ENCODE measurements at places on chromosomes 11 and 22.

GRCh38 chr11:117743121-117743815, 53.7 kb downstream of the DSCAML1 start:
- no peak for DNase-seq

DNA sequence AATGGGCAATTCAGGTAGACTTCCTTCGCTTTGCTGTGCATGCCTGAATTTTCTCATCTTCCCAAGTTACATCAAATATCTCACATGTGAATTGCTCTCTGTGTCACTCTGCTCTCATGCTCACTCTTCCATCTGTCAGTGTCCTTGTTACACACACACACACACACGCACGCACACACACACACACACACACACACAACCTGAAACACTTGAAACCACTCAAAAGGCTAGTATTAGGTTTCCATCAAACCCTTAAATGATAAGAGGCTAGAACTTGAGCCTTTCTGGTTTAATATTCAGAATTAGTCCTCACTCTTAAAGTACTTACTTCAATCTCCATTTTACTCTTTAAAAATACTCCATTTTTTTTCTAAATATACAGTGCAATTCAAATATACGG, 282.4 kb downstream of the C11orf87 start:
- DNase-seq: no peak

DNA sequence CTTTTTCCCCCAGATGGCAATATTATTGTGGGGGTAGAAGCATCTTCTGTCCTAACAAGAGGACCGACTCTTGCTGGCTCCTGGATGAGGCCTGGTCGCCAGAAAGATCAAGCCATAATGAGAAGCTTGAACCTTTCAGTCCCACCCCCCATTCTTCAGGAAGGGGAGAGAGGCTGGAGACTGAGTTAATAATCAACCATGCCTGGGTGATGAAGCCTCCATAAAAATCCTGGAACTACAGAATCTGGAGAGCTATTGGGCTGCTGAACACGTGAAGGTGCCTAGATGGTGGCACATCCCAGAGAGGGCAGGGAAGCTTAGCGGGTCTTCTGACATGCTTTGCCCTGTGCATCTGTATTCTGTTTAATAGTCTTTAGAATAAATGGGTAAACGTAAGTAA, 16.3 kb downstream of the AP5B1 start:
- no peak for DNase-seq

GRCh38 chr11:44628730-44629700, 63.6 kb downstream of the CD82 start:
- DNase-seq: no peak

GRCh38 chr11:72578991-72579815, 95.0 kb downstream of the PDE2A start:
- no peak for DNase-seq

- DNase-seq: no peak
These were observed 123.5 kb upstream of the APOA1 start for GRCh38 chr11:116960930-116961329.

DNA sequence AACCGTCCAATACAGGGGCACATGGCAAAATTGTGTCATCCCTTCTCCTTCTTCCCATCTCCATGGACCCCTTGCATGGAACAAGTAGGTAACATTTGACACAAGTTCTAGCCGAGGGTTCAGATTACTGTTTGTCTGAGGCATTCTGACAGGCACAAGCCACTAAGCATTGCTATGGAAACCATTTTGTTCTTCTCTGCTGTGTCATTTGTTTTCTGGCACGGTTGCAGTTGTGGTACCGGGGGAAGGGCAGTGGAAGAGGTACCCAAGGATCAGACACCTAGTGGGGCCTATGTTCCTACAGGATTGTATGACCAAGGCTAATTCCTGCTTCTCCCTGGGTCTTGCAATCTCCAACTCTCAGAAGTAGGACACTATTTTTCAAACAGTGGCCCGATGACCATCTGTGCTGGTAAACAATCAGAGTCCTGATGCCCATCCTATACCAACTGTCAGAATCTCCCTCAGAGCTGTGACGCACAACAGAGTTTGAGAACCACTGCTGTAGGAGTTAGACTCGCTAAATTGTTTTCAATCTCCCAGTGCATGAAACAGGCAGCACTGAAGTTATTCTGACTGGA, 69.3 kb downstream of the KCNC1 start:
- DNase-seq: no peak

Measured in activated T-cell treated with anti-CD3 and anti-CD28 coated beads for 1 hour (primary cell).